Renal pelvis (tissue), 12 donors: ENCODE measurements at places on chromosomes 11 and 22.

- no peak for DNase-seq
These were observed 96.0 kb upstream of the ARHGAP20 start for GRCh38 chr11:110808248-110808647.

GRCh38 chr11:9604134-9604533, 30.7 kb downstream of the WEE1 start:
- DNase-seq = no peak

- no peak for DNase-seq
These were observed 139.8 kb upstream of the CEP126 start for GRCh38 chr11:101775033-101775432.

- DNase-seq = no peak
These were observed 48.2 kb upstream of the PARVA start for GRCh38 chr11:12329169-12329568.

DNA sequence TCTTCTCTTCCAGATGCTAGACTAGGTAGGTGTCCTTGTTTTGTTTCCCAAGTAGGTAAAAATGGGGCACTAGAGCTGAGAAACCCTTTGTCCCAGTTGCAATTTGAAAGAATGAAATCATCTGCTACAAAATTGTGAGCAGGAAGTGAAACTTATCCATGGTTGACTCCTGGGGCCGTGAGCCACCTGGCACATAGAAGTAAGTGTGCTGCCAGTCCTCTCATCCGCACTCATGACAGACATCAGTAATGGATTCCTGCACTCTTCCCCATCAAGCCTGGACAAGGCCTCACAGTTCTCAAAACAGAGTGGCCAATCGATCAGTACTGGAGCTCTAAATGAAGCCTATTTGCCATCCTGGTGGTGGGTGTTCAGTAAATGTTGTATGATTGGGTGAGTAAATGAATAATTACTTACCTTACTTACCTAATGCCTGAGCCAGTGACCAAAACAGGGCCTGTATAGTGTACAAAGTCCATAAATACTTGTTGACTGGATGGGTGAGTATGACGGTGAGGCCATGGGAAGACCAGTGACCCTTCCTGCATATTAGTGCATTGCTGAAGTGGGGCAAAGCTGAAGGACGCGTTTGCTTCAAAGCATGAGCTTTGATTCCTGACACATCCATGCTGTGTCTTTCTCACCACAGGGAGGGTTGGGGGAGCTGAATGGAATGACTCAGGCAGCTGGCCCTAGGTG, 68.9 kb upstream of the HEPHL1 start:
- no peak for DNase-seq

DNA sequence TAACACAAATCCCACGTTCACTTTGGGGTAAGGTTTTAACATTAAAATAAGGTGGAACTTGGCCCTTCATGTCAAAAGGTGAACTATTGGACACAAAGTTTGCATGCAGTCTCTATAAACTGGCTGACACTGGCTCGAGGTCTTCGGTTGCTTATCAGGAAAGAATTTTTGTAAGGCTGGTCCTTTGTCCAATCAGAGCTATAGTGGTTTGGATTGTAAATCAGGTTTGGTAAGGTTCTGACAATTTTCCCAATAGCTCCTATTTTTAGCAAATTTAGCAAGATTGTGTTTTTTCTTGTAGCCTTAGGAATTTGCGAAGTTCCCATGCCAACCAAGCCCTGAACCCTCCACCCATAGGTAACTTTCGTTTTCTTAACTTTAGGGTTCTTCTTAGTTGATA, 17.6 kb upstream of the MED17 start:
- no peak for DNase-seq

DNA sequence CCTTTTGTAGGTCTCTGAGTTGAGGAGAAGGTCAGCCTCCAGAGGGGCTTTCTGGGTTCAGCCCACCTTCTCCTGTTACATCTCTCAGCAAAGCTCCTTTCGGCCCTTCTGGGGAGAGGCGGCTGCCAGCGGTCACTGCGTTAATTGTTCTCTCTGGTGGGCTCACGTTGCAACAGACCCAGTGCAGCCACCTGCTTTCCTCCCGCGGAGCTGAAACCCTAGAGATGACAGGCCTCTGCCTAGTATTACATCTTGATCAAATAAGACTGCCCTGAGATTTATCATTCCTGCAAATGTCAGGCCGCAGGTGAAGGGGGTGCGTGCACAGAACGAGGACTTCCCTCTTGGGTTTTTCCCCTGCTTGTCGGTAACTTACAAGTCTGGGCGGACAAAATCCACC, 43.2 kb upstream of the CREB3L1 start:
- peak; percentile 62 for DNase-seq

- DNase-seq = peak; percentile 73
These were observed 6.6 kb downstream of the CERK start for GRCh38 chr22:46731246-46732040.
